RPMI7951 (cell line): ENCODE measurements at places on chromosomes 11 and 22.

DNA sequence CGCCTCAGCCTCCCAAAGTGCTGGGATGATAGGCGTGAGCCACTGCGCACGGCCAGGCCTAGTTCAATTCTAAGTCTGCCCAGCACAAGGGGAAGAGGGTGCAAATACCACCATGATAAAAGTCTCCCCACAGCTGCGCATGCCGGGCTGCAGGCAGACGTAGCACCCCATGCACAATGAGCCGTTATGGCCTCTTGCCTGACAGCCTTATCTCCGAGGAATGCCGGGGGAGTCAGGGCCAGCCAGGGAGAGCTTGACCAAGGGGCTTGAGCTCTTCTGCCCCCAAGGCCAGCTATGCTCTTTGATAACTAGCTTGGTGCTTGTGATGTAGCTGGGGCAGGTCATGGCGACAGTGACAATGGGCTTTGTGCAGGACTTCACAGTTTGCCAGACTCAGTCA is 13.7 kb upstream of the SCUBE1 start:
- DNase-seq = no peak

- no peak for DNase-seq
These were observed 64.7 kb upstream of the FAT3 start for GRCh38 chr11:92159931-92160330.

DNA sequence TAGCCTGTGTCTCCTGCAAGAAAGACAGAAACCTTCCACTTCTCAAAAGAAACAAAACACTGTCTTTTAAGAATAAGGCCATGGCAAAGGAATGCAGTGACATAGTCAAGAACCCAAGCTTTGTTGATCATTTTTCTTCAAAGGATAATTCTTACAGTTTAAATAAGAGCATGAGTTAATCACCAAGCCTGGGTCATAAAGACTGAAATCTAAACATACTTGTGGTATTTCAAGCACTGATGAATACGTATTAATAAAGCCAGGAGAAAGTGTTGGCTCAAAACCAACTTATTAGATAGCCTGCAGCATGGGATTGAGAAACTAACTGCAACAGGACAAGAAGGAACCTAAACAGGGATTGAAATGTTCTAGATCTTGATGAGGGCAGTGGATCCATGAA is 143.3 kb upstream of the MTNR1B start:
- no peak for DNase-seq

DNA sequence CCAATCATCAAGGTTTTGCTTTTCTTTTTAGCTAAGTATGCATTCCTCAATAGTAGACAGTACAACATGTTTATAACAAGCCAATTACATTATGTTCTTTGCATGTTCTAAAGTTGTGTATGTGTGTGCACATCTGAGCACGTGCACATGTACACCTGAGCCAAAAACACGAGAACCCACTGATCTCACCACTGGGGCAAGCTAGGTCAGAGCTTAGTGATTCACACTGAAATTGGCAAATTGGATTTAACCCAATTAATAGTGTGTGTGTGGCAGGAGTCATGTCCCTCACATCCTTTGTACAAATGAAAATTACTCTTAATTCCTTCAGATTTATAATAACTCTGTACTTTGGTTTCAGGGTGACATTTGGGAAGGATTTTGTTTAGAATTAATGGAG is 145.7 kb upstream of the TEAD1 start:
- DNase-seq = no peak

DNA sequence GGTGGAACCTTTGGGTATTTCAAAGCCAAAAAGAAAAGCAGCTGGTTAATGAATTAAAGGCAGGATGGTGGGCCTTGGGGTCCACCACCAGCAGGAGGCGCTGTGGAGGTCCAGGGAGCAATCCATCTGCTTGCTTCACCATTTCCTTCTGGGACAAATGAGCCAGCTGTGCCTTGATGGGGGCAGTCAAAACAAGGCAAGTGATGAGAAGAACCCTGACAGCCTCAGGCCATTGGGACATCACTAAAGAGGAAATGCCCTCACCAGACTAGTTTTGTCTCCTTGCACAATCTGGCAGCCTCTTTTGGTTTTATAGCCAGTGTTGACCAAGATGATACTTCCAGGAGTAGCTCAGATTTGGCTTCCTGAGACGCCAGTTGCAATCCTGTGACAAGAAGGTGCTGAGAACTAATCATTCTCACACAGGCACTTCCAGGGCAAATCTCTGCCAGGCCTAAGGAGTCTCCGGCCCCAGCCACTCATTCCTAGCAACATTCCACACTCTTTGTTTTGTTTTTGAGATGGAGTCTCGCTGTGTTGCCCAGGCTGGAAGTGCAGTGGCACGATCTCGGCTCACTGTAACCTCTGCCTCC is 38.2 kb upstream of the WEE1 start:
- peak; percentile 85 for DNase-seq

DNA sequence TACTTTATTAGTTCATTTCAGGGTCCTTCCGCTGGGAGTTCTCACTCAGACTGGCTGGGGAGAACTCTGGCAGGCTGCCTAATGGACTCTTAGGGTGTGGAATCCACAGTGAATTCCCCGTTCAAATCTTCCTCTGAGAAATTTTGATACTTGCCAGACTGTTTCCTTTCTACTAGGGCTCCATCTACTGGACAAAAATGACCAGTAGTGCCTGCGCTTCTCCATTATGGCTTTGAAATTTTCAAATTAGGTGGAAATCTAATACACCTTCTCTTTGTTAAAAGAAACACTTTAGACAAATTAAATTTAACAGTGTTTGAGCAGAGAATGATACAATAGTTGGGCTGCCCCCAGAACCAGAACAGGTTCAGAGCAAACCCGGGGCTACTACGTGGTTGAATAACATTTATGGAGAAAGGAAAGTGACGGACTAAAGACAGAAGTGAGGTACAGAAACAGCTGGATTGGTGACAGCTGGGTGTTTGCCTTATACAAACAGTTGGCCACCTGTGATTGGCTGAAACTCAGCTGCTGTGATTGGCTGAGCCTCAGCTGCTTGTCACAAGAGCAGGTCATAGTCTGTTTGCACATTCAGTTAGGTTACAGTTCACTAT is 52.9 kb upstream of the FDX1 start:
- peak; percentile 90 for DNase-seq

DNA sequence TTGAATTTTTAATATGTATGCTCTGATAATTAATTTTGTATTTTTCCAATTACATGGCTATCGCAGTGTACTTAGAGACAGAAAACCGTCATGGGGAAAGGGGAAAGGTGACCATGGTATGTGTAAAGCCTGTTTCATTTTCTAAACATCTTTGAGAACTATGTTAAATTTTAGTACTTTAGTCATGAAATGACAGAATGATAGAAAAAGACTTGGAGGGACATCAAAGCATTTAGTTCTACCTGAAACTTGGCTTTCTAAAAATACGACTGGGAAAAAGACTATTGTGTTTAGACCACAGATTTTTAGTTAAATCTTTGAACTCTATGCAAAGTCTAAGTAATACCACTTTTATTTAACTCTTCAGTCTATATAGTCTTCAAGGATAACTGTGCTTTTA is 54.1 kb downstream of the MAML2 start:
- no peak for DNase-seq

- DNase-seq = no peak
These were observed 800 bp downstream of the KCTD21 start for GRCh38 chr11:78187366-78188285.

DNA sequence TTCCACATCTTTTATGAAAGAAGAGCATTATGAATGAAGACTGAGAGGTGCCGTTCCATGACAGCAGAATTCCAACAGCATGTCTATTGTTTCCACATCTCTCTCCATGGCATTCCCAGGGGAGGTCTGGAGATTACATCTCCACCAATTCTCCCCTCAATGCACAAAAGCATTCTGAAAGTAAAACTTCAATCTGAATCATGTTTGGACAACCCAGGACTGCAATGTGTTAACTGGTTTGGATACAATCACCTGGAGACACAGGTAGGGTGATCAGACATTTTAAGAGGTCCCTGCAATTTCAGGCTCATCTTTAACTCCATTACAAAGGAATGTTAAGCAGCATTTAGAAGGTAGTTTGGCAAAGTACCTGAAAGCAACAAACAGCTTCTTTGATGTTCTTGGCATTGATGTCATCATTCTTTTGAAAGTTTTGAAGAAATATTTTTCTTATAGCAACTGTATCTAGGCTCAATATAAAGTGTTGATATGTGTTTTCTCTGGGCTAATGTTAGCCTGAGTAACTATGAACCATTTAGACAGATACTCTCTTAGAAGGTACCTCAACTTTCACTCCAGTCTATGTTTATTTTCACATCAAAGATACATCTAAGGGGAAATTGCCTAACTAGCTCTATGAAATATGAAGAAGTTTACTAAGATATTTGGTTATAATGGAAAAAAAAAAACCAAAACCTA is 181.4 kb upstream of the MTMR2 start:
- peak; percentile 46 for DNase-seq

DNA sequence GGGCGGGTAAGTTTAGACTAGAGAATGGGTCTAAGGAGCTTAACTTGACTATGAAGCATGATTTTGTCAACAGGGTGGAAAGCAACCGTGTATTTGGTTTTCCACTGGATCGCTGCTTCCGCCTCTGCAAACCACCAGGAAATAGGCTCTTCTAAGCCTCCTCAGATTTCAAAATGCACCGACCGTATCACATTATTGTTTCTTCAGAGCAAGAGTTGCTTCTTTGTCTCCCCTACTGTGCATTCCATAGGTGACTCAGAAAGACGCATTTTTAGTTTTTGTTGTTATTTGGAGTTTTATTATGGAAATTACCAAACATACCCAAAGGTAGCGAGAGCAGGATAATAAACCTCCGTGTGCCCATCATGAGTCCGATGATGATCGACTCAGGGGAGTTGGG is 64.3 kb upstream of the RASD2 start:
- DNase-seq = no peak

DNA sequence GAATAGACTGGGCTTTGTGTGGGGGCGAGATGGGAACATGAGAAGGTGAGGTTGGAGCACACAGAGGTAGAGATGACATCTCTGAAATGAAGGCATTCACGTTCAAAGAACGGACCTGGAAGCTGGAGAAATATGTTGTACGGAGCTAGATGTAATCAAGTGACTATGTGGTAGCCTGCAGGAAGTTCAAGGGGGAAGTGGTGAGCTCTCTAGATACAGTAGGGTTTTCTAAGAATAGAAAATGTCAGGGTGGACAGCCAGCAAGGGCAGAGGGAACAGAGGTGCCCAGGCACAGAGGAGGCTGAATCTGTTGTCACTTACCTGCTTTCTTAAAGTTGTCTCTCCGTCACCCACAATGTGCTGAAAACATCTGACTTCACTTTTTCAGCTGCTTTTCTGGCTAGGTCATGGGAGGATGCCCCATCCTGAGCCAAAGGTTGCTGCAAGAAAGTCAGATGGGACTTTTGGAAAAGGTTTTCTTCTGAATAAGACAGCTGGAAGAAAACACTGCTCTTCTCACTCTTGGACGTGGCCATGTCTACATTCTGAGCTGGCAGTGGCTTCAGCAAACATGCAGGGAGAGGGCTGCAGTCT is 171.5 kb upstream of the B3GAT1 start:
- DNase-seq = no peak

- DNase-seq = no peak
These were observed 568 bp upstream of the CSF2RB start for GRCh38 chr22:36912694-36913426.

- DNase-seq = peak; percentile 89
These were observed 90.0 kb downstream of the MICAL2 start for GRCh38 chr11:12200279-12200990.

DNA sequence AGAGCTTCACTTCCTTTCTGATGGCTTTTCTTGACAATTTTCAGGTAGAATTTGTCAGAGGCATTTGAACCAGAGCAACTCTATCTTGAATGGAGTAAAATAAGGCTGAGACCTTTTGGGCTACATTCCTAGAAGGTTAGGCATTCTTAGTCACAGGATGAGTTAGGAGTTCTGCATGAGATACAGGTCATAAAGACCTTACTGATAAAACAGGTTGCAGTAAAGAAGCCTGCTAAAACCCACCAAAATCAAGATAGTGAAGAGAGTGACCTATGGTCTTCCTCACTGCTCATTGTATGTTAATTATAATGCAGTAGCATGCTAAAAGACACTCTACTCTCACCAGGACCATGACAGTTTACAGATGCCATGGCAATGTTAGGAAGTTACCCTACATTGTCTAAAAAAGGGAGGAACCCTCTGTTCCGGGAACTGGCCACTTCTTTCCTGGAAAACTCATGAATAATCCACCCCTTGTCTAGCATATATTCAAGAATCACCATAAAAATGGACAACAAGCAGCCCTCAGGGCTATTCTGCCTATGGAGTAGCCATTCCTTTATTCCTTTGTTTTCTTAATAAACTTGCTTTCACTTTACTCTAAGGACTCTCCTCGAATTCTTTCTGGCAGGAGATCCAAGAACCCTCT is 1519.7 kb upstream of the TENM4 start:
- DNase-seq = no peak

DNA sequence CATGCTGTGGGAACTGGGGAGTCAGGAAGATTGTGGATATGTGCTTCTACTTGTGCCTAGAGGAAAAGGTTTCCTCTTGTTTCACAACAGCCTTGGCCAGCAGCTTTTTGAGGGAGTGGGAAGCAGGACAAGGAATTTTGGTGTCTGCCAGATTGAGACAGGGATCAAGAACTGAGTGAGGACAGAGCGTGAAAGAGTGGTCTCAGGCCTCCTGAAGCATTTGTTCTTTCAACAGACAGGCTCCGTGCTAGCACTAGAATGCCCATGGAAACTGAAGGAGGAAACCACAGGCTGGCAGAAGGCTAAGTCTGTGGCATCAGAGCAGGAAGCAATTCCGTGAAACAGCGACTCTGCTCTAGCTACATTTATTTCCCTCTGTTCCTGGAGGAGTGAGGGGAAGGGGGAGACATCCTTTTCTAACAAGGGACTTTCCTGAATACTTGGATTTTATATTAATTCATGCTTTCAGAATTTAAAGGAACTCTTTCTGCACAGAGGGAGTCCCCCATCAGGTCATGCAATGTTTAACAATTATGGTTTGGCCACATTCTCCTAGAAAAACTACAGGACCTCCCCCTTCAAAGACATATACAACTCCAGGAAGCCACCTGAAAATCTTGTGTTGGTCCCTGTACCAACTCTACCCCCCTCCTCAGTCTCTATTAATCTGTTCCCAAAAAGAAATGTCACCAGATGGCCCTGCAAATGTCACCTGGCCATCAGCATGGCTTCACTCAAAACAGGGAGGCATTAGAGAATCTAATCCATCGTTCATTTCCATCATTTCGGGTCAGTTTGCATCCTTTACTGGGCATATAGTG is 96.1 kb downstream of the SYT9 start:
- DNase-seq = no peak

GRCh38 chr11:35169112-35169511 is 30.1 kb downstream of the CD44 start:
- DNase-seq = no peak
